ENCODE measurements at places on chromosomes 4 and X.
A peak's percentile ranks its signal among the peaks of the same experiment; 100 is the strongest.

DNA sequence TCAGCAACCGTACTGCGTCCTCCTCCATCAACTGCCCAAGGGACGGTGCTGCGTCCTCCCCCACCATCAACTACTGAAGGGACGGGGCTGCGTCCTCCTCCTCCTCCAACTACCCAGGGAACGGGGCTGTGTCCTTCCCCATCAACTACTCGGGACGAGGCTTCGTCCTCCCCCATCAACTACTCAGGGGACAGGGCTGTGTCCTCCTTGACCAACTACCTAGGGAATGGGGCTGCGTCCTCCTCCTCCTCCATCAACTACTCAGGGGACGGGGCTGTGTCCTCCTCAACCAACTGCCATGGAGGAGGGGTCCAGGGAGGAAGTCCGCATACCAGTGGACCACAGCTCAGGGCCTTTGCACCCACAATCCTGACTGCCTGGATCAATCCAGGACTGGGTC, 24.4 kb downstream of the PPP2R3B start:
- DNase-seq: no peak

- no peak for DNase-seq
These were observed 15.9 kb downstream of the IL15 start for GRCh38 chr4:141652161-141652778.

GRCh38 chr4:54940996-54941865, 184.2 kb downstream of the KDR start:
- no peak for DNase-seq

DNA sequence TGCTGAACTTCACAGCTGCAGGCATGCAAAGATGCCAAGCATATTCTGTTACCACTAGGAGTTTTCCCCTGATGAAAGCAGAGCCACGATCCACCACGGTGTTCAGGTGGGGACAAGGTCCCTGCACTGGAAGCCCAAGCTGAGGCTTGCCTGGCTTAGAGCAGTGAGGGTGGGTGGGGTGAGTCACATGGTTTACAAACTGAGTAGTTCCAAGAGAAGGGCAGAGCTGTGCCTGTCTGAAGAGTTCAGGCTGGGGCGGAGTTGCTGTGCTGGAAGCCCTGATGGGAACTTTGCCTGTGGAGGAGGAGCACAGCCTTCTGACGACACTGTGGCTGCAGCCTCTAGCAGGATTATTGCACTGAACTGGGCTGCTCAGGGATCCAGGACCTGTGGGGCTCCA, 45.5 kb downstream of the FAM9B start:
- DNase-seq: no peak

- DNase-seq: no peak
These were observed 246.0 kb downstream of the FBXW7 start for GRCh38 chr4:152289941-152290340.

GRCh38 chrX:136086521-136086920, 60.8 kb upstream of the FHL1 start:
- DNase-seq: no peak

DNA sequence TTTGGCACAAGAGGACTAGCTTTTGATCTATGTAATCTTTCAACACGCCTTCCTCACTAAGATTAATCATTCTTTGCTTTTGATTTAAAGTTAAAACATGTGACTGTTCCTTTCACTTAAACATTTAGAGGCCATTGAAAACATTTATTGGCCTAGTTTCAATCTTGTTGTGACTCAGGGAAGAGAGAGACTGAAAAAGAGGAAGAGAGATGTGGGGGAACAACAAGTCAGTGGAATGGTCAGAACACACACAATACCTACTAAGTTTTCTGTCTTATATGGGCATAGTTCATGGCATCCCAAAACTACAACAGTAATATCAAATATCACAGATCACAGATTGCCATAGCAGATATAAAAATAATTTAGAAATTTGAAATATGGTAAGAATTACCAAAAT, 812.9 kb upstream of the AGA start:
- no peak for DNase-seq

DNA sequence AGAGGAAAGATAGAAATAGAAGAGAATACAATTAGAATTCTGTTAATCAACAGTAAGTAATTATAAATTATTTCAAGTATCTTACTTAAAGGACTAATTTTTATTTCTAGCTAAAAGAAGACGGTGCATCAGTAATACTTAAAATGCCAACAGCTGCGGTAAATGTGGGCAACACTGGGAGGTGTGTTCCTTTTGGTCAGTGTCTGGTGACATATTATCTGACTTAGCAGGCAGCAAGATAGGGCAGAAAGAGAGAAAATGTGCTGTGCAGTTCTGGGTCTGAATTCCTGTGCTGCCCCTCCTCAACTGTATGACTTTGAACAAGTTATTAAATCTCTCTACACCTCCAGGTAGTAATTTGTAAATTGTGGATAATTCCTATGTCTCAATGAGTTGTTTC, 120.6 kb downstream of the ZNF827 start:
- no peak for DNase-seq

GRCh38 chr4:8228319-8229250, 29.5 kb downstream of the SH3TC1 start:
- DNase-seq: peak; percentile 18

DNA sequence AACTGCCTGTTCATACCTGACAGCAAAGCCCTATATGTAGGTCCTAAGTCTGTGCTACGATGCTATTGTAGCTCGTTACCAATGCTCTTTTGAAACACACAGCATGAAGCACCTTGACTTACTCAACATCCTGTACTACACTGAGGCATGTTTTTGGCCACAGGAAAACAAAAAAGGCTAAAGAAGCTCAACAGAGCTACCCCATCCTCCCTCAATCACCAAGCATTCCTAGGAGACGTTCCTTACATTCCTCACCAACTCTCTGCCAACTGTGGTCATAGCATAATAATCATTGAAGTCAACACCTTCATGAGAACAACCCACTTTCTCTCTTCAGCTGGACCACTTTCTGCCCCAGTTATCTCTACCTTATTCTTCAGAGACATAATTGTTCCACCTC, 73.7 kb upstream of the SLC25A43 start:
- DNase-seq: no peak

DNA sequence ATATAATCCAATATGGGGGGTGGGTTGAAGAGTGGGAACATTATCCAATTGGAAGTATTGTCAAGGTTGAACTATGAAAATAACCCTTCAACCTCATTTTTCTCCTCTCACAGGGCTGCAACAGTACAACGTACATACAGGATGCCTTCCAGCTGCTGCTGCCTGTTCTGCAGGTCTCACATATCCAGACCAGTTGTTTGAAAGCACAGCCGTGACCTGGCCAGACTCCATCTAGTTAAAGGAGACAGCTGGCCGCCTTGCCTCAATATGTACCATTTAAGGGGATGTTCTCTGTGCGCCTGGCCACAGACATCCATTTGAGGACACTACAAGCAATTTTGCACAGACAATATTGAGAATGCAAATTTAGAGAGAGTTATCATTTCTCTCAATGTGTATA, 75.7 kb downstream of the FAM114A1 start:
- DNase-seq: peak; percentile 43

DNA sequence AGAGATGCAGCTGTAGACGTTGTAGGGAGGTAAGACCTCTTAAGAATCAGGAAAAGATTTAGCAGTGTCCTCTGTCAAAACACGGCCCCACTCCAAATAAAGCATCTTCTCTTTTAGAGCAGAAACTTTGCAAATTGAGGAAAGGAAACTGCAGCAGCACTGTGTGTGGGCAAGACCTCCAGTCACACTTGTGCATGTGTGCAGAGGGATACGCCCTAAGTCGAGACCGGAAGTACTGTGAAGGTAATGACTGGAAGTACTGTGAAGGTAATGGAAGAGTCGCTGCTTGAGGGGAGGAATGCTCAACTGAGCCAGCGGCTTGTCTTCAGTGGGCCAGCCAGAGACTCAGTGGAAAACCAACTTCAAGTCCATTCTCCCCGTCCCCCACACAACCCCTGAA, 46.5 kb downstream of the EGF start:
- DNase-seq: no peak

GRCh38 chrX:69232945-69233344, 67.7 kb upstream of the PJA1 start:
- peak; percentile 22 for DNase-seq

- no peak for DNase-seq
These were observed 195.3 kb downstream of the KCNIP4 start for GRCh38 chr4:21753084-21753760.

DNA sequence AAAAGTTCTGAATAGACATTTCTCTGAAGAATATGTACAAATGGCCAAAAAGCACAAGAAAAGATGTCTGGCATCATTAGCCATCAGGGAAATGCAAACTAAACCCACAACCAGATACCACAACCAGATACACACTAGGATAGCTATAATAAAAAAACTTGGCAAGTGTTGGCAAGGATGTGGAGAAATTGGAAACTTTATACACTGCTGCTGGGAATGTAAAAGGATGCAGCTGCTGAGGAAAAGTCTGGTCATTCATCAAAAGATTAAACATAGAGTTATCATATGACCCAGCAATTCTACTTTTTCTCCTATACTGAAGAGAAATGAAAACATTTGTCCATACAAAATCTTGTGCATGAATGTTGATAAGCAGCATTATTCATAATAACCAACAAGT, 92.3 kb downstream of the UCHL1 start:
- DNase-seq: no peak

- no peak for DNase-seq
These were observed 58.8 kb upstream of the TRPC3 start for GRCh38 chr4:122010610-122011009.

DNA sequence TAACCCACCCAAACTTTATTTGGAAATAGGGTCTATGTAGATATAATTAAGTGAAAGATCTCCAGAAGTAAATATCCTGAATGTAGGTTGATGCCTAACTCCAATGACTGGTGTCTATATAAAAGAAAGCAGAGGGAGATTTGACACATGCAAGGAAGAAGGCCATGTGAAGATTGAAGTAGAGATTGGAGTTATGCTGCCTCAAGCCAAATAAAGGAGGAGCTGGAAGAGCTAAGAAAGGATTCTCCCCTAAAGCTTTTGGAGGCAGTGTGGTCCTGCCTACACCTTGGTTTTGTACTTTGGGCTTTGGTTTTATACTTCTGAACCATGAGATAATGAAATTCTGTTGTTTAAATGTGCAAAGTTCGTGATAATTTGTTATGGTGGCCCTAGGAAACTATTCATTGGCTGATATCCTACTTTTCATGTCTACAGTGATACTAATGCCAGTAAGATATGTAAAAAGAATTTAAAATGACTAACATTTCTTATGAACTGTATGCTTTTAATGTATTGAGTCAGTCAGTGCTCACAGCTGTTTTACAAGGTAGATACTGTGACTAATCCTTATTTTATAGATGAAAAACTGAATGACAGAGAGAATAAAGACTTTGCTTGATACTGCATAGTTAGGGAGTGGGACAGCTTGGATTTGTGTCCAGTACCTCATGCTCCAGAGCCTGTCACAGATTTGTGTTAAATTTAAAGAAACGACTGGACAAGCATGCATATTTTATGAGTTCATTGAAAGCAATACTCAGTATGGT, 5.9 kb upstream of the RAB40AL start:
- DNase-seq: no peak

- DNase-seq: no peak
These were observed 6.9 kb upstream of the VEGFC start for GRCh38 chr4:176799653-176800052.

DNA sequence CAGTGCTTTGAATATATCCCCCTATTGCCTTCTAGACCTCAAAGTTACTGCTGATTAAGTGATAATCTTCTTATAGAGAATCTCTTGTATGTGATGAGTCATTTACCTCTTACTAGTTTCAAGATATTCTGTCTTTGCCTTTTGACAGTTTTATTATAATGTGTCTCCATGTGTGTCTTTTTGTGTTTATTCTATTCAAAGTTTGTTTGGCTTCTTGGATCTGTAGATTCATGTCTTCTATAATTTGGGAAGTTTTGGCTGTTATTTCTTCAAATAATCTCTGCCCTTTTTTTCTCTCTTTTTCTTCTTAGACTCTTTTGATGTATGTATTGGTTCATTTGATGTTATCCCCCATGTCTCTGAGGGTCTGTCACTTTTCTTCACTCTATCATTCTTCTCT, 915.7 kb upstream of the GRIA3 start:
- DNase-seq: no peak

- DNase-seq: no peak
These were observed 7.3 kb upstream of the INTS6L start for GRCh38 chrX:135513130-135513515.

- peak; percentile 3 for DNase-seq
These were observed 258.3 kb upstream of the GABRA2 start for GRCh38 chr4:46648088-46648744.

- peak; percentile 5 for DNase-seq
These were observed 49.3 kb downstream of the SLC10A7 start for GRCh38 chr4:146472404-146472803.

- no peak for DNase-seq
These were observed 15.6 kb downstream of the PJA1 start for GRCh38 chrX:69149466-69150280.

- no peak for DNase-seq
These were observed 83.9 kb upstream of the USP9X start for GRCh38 chrX:41001327-41001726.

GRCh38 chr4:22502895-22503814, 12.7 kb downstream of the ADGRA3 start:
- no peak for DNase-seq

DNA sequence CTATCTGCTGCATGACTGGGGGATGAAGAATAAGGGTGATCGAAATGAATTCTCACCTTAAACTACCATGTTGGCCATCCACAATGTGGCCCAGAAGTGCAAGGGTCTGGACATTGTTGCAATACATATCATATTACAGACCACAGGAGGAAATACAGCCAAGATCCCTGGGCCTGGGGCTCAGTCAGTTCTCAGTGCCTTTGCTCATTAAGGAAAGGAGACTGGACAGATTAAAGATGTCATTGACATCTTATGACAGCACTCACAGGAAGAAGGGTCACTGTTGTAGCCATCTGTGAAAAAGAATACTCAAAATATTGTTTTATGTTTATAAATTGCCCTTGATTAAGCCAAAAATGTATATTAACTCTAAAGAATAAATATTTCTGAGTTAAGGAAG, 1345.2 kb downstream of the FSTL5 start:
- DNase-seq: no peak

DNA sequence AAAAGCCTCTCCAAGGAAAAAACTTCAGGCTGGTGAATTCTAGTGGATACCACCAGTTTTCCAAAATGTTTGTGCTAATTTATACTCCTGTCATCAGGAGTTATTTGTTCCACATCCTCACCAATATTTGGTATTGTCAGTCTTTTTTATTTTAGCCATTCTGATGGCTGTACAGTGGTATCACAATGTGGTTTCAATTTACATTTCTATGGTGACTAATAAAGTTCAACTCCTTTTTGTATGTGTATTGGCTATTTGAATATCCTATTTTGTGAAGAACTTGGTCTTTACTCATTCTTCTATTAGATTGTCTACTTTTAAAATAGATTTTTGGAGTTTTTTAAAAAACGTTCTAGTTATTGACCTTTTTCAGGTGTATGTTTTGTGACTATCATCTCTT, 33.0 kb upstream of the FRAS1 start:
- no peak for DNase-seq

GRCh38 chrX:29435396-29435795, 780.0 kb upstream of the MAGEB2 start:
- no peak for DNase-seq

- no peak for DNase-seq
These were observed 7.9 kb upstream of the KLHL8 start for GRCh38 chr4:87228262-87228860.

- DNase-seq: peak; percentile 12
These were observed 586.5 kb upstream of the FTHL17 start for GRCh38 chrX:31658360-31658759.
